Mucosa of gallbladder (tissue), 1 donor: ENCODE measurements at places on chromosomes 4 and X. TPM values are rescaled to one million over a fixed set of nuclear protein-coding genes. Genes with fewer than 3 reads are reported as not detected.

GRCh38 chr4:128031756-128032384, 29.2 kb upstream of the LARP1B start:
- no peak for DNase-seq

DNA sequence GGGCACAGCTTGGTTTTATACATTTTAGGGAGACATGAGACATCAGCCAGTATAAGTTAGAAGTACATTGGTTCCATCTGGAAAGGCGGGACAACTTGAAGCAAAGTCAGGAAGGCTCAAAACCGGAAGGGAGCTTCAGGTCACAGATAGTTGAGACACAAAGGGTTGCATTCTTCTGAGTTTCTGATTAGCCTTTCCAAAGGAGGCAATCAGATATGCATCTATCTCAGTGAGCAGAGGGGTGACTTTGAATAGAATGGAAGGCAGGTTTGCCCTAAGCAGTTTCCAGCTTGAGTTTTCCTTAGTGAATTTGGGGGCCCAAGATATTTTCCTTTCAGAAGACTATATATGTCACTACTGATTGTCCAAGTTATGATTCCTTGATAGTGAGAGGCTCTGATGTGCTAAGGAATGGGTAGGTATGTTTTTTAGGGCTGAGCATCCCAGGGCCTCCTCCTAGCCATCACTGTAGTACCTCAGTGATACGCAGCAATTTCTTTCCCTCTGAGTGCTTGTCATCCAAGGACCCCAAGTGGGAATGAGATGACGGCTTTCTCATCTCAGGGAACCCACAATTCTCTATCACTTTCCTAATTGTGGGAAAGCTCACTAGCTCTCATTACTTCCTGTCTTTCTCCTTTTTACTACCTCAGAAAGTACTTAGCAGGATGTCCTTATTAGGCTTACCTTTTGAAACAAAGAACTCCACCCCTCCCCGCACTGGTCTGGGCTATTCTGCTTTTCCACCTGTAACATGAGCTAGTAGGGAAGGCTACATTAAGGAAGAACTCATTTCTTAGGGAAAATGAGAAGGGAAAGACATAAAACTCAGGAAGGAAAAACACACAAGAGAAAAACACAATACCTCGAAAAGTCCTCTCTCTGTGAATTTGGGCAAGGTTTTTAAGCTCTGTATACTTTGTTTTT, 632.7 kb downstream of the RAPGEF2 start:
- no peak for DNase-seq

- no peak for DNase-seq
Measured at GRCh38 chr4:128711361-128711760, 98.1 kb upstream of the JADE1 start.

DNA sequence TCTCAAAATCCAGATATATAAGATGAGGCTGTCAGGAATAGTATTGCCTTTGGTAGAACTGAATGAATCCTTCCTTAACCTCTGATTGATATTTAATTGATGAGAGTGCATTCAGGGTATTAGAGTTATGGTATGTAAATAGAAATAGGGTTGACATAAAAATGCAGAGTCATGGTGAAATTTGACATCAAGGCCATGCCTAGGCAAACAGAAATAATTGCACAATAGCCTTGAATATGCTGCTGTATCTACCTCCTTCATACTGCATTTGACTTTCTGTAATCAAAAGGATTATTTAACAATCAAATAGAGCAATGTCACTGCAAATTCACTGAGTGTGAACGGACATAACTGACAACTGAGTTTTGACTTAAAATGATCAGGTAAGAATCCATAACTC, 1316.3 kb downstream of the STIM2 start:
- no peak for DNase-seq

GRCh38 chrX:139890991-139891700, 41.7 kb downstream of the ATP11C start:
- DNase-seq, result no peak

DNA sequence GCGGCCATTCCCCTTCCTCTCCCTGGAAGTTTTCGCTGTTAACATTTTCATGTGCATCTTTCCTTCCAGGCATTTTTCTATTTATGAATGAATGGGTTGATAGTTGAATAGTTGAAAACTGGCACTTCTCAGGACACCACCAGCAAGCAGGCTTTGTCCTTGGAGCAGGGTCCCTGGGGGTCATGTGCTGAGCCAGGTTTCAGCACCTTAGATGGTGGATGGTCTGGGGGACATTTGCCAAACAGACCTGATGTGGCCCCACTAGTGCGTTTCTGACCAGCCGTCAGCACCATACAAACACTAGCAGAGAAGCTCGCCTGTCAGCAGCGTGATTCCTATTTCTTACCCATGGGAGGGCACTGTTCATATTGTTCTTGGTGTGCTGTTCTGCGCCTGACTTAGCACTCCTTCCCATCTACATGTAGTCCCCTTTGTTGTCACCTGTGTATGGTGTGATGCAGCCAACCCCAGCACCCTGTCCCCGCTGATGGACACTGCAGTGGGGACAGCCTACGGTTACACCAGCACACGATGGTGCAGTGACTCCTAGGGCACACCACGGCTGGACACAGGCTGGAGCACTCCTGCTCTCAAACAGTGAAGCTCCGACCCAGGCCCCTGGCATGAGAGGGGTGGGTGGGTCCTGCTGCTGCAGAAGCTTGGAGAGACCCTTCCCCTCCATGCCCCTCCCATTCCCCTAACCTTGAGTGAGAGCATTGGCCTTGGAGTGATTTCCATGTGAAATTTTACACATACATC, 27.2 kb upstream of the WFS1 start:
- DNase-seq, result no peak

DNA sequence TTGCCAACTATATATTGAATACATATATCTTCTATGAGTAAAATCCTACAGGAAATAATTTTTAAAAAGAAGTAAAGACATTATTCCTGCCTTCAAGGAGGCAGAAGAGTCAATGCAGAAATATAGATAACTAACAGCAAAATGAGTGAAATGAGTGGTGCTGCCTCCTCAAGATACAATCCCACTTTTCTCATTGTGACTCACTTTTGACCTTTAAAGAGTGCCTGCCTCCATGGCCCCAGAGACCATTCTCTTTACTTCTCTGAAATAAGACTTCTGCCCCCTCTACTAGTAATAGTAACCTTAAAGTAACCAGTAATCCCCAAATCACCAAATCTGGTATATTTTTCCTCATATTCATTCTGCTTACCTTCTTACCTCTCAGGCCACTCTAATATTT, 15.5 kb downstream of the SLC10A7 start:
- no peak for DNase-seq

- no peak for DNase-seq
Measured at GRCh38 chrX:109535578-109535977, 1.1 kb upstream of the NXT2 start.

DNA sequence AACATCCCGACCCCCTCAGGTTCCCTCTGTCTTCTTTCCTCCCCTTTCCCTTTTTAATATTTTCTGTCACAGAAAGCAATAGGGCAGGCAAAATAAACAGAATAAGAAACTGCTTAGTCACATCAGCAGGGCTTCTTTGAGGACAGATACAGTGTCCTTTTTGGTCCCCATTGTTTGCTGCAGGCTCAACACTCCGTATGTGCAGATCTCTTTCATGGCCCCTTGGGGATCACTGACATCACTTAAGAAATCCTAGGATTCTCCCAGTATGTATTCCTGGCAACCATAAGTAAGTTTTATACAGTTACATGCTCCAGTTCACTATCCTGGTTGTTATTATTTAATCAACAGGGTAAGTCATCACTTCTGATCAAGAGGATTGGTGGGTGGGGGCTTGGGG, 448.0 kb downstream of the NKX6-1 start:
- no peak for DNase-seq

DNA sequence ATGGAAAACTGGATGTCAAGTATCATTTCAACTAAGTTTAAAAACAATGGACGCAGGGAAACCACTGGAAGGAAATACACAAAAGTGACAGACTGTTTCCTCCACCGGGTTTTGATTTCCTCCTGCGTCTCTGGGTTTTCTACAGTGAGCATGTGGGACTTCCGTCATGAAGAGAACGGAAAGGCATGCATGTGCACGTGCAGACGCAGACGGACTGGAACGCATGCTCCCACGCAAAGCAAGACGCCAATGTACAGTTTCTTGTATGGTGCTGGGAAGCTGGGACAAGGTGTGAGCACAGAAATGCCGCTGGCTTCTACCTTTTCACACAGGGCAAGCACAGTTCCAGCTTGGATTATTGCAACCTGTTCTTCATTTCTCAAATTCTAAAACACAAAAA, 30.3 kb upstream of the C4orf50 start:
- DNase-seq, result no peak

DNA sequence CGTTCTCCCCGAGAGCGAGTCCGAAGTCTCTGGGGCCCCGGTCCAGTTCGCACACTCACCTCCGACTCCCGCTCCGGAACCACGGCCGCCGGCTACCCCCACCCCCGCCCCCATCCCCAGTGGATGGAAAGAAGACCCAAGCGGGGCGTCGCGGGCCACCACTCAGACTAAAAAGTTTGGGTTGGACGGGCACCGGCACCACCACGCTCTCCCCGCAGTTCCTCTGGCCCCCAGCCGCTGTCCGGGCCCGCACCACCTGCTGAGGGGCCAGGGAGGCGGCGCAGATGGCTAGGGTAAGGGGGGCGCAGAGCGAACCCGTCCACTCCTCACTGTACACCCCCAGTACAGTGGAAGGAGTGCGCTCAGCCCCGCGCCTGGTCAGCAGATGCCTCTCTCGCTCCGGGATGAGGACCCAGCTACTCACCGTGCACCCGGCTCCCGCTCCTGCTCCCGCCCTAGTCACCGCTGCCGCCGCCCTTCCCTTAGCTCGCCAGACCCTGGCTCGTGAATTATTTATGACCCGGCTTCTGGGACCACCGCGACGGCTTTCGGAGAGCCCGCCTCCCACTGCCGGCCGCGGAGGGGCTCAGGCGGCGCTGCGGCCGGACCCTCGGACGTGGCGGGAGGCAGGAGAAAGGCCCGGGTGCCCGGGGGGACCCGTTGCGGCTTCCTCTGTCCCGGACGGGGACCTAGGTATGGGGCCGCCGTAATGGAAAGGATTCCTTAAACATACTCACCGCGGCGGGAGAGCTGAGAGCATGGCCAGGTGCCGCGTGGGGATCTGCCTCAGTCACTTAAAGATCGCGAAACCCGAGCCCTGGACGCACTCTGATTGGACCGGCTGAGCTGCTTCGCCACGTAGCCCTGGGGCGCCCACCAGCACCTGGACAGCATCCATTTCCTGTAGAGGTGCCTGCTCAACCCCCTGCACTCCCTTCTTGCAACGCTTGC, at the start of gene PROM1:
TSS of gene PROM1 (minus strand) at position 783 of the 951 bp plus-strand sequence. CDS start 8,117 bp downstream, outside the sequence.
- DNase-seq, result peak; percentile 23

- DNase-seq, result peak; percentile 72
Measured at GRCh38 chrX:57121162-57121755, at the start of gene SPIN2B. SPIN2B (minus strand) TSS chrX:57121548.

GRCh38 chr4:36568575-36568974, 287.2 kb downstream of the DTHD1 start:
- DNase-seq, result no peak

- no peak for DNase-seq
Measured at GRCh38 chr4:142696334-142697122, 149.6 kb downstream of the INPP4B start.

DNA sequence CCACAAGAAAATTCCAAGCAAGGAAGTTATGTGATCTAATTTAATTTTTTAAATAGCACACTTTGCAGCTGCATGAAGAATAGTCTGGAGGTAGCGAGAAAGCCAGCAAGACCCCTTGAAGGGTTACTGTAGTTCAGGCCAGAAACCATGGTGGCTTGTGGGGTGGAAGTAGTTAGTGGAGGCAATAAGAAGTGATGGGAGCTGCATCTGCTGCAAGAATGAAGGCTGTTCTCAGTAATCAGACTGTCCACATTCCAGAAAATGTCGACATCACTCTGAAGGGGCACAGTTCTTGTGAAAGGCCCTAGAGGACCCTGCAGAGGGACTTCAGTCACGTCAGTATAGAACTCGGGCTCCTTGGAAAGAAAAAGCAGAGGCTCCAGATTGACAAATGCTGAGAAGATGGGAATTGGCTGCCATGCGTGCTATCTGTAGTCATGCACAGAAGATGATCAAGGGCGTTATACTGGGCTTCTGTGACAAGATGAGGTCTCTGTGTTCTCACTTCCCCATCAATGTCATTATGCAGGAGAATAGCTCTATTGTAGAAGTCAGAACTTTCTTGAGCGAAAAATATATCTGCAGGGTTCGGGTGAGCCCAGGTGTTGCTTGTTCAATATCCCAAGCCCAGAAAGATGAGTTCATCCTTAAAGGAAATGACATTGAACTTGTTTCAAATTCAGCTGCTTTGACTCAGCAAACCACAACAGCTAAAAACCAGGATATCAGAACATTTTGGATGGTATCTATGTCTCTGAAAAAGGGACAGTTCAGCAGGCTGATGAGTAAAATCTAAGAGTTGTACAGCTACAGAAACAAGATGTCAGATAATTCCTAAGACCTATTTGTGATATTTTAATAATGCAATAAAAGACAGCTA, 254.2 kb downstream of the CBR4 start:
- no peak for DNase-seq

DNA sequence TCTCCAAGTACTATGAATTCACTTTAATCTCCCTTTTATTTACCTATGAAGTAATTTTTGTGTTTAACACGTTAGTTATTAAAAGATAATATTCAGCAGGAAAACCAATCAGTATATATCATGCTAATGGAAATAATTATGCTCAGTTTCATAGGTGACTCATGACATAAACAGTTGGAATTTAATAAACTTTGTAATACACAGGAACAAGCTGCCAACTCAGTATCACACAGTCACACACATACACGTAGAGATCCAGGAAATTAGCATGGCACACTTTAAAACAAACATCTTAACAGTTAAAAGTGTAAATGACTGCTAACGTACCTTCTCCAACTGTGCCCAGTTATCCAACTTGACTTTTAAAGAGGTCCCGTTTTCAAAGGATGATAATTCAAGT, 2.3 kb downstream of the SPATA4 start:
- DNase-seq, result no peak

DNA sequence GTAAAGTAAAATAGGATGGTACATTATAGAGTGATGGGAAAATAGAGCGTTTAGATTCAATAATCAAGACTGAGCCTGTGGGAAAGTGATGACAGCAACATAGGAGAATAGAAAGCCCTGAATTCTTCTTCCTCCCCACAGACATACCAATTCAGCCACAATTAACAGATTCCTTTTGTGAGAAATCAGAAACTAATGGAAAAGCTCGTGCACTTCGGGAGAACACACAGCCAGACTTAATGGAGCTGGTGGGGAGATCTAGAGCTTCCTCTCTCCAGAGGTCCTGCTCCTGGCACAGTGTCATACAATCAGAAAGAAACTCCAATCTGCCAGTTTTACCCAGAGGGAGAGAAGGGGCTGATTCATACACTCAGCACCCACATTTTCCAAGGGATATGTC, 676.3 kb upstream of the BOD1L1 start:
- DNase-seq, result no peak

The TLR1 gene
- 16.6 TPM for total RNA-seq

The ZMAT1 gene
- 7.8 TPM for total RNA-seq

The CNKSR2 gene
- total RNA-seq, result 0.86 TPM

The SPATA18 gene
- 20.1 TPM for total RNA-seq

The RHOXF2 gene
- total RNA-seq, result not detected

The COX7B2 gene
- not detected for total RNA-seq

The PITX2 gene
- total RNA-seq, result 4.2 TPM

The BMPR1B gene
- total RNA-seq, result 9.7 TPM

The EMCN gene
- total RNA-seq, result 13.9 TPM

The PABPC4L gene
- total RNA-seq, result 1.1 TPM
